ENCODE measurements at places on chromosomes 16 and 17.

DNA sequence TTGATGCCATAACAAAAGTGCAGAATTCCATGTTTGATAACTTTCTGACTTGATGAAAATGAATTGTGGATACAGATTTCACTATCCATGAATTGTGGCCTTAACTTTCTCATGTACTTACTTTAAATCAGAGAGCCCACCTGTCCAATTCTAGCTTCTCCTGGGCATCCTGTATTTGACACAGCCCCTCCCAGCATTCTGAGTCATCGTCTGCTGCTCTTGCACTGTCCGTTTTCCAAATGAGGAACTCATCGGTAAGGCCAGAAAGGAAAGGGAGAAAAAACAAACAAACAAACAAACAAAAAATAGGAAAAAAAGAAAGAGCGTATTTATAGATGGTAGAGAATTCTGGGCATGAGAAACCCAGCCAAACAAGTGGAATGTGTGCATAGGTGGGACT is 361.6 kb downstream of the WWOX start:
- H3K4me3 ChIP-seq: no peak overlapping the region
- H3K4me1 ChIP-seq: peaks cover 3% of the 10 kb centered on the region
- H3K27ac ChIP-seq: no peak overlapping the region

- no peak for DNase-seq
- no peaks in the 10 kb centered on the region for H3K4me1 ChIP-seq
- no peaks in the 10 kb centered on the region for H3K27me3 ChIP-seq
- H3K4me3 ChIP-seq: no peak overlapping the region
Measured at GRCh38 chr16:18834864-18835263, 33.5 kb upstream of the ARL6IP1 start.

DNA sequence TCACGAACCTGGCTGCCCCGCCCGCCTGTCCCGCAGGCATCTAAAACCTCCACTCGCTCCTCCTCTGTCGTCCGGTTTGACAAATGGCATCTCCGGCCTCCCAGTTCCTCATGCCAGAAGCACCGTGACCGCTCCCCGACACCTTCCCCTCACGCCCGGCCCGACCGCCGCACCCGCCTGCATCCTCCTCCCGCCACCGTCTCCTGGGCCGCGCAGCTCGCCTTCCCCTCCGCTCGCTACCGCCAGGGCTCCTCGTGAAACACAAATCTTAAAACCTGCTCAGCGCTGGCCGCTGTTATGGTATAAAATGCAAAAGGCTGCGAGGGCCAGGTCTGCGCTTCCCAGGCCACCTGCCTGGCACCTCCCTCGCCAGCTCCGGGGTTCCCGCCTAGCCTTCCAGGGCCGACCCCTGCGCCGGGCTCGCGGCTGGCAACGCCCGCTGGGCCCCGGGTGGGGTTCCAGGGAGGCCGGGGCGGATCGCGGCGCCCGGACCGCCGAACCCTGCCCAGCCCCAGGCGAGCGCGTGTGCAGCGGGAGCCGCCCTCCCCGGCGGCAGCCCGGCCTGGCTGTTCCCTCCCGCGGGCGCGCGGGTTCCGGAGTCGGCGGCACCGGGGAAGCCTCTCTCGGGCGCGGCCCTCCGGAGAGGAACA is 488 bp downstream of the SPSB3 start:
- peak overlapping the region; percentile 95 for H3K27ac ChIP-seq
- no peak for DNase-seq
- no peaks in the 10 kb centered on the region for H3K27me3 ChIP-seq
- no peaks in the 10 kb centered on the region for H3K36me3 ChIP-seq

DNA sequence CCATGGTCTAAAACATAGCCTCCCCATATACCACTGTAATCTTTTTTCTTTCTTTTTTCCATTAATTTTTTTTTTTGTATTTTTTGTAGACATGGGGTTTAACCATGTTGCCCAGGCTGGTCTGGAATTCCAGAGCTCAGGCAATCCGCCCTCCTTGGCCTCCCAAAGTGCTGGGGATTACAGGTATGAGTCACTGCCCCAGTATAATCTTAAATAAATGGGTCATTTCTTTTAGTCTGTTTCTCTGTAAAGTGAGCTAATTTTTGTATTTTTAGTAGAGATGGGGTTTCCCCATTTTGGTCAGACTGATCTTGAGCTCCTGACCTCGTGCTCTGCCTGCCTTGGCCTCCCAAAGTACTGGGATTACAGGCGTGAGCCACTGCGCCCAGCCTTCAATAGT is 5.7 kb upstream of the NME1 start:
- H3K27ac ChIP-seq: no peak overlapping the region
- DNase-seq: no peak
- H3K4me3 ChIP-seq: no peak overlapping the region
- no peaks in the 10 kb centered on the region for H3K27me3 ChIP-seq

GRCh38 chr16:55212791-55213190 is 111.2 kb upstream of the IRX6 start:
- no peak overlapping the region for H3K27ac ChIP-seq
- H3K4me1 ChIP-seq: no peaks in the 10 kb centered on the region
- no peaks in the 10 kb centered on the region for H3K36me3 ChIP-seq
- H3K4me3 ChIP-seq: no peak overlapping the region

- H3K4me3 ChIP-seq: no peak overlapping the region
- DNase-seq: no peak
- H3K36me3 ChIP-seq: no peaks in the 10 kb centered on the region
- H3K27ac ChIP-seq: no peak overlapping the region
Measured at GRCh38 chr16:88130681-88131080, 179.4 kb downstream of the BANP start.

- no peak overlapping the region for H3K4me3 ChIP-seq
- H3K27me3 ChIP-seq: no peaks in the 10 kb centered on the region
- no peaks in the 10 kb centered on the region for H3K4me1 ChIP-seq
- no peaks in the 10 kb centered on the region for H3K36me3 ChIP-seq
Measured at GRCh38 chr16:29029168-29029994, 44.5 kb downstream of the LAT start.

DNA sequence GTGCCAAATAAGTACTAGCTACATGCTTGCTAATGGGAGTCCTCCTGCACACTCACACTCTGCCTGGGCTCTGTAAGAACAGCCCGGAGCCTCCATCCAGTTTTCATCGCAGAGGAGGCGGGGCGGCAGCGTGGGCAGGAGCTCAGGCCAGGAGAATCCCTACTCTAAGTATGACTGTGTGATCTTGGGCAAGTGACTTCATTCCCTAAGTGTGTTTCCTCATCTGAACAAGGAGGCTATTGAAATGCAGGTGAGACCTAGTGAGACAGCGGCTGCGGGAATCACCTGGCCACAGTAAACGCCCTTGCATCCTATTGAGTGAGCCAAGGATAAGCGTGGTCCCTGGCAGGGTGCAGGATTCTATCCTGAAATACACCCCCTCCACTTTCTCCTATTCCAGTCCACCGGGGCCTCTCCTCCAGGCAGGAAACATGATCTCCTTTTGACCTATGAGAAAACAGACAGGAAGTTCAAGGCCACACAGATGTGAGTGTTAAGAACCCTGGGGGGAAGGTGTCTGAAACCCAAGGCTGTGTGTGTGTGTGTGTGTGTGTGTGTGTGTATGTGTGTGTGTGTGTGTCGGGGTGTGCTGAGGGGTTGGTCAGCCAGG is 5.2 kb upstream of the RAI1 start:
- no peaks in the 10 kb centered on the region for H3K27me3 ChIP-seq
- no peaks in the 10 kb centered on the region for H3K36me3 ChIP-seq
- H3K4me3 ChIP-seq: no peak overlapping the region

- DNase-seq: no peak
- no peaks in the 10 kb centered on the region for H3K36me3 ChIP-seq
- no peaks in the 10 kb centered on the region for H3K27me3 ChIP-seq
- no peak overlapping the region for H3K4me3 ChIP-seq
Measured at GRCh38 chr16:53785916-53786315, 82.0 kb downstream of the FTO start.

DNA sequence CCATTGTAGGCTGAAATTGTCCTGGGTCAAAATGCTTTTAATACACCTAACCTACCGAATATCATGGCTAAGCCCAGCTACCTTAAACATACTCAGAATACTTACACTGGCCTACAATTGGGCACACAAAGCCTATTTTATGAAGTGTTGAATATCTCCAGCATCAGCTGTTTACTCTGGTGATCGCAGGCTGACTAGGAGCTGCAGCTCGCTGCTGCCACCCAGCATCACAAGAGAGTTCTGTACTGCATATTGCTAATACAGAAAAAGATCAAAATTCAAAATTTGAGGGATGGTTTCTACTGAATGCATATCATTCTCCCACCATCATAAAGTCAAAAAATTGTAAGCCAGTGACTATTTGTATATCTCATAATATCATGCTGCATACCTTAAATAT is 55.3 kb downstream of the ULK2 start:
- no peaks in the 10 kb centered on the region for H3K4me1 ChIP-seq
- H3K27ac ChIP-seq: no peak overlapping the region
- no peak for DNase-seq
- no peak overlapping the region for H3K4me3 ChIP-seq
- H3K36me3 ChIP-seq: no peaks in the 10 kb centered on the region

- H3K27me3 ChIP-seq: no peaks in the 10 kb centered on the region
- H3K4me1 ChIP-seq: no peaks in the 10 kb centered on the region
- H3K36me3 ChIP-seq: no peaks in the 10 kb centered on the region
- no peak for DNase-seq
Measured at GRCh38 chr17:74699236-74699635, 13.5 kb downstream of the CD300LF start.

DNA sequence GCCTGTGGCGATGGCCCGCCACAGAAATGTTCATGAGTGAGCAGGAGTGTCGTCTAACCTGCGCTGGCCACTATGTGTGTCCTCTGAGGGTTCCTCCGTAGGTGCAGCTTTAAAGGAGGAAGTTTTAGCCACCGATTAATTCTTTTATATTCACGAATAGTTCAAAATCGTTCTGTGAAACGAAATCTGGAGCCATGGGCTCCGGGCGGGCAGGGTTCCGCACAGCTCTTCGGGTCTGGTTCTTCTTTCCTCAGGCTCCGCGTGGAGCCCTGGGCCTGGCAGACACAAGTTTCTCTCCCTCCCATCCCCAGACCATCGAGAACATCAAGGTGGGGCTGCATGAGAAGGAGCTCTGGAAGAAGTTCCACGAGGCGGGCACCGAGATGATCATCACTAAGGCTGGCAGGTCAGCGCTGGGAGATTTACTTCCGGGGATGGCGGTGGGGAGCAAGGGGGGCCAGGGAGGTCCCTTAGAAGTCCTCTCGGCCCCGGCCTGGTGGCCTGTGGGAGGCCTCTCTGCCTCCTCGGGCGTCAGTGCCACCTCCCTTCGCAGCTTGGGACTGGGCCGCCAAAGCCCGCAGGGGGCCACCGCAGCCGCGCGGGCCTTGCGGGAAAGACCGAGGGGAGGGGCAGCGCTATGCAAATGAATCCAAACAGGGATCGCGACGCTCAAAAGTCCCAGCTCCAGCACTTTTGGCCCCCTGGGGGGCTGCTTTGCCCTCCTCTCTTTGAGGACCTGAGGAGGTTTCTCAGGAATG is 5.2 kb downstream of the TBX4 start:
- H3K4me3 ChIP-seq: no peak overlapping the region
- H3K4me1 ChIP-seq: peaks cover 3% of the 10 kb centered on the region
- no peaks in the 10 kb centered on the region for H3K36me3 ChIP-seq
- DNase-seq: no peak
- H3K27me3 ChIP-seq: no peaks in the 10 kb centered on the region

DNA sequence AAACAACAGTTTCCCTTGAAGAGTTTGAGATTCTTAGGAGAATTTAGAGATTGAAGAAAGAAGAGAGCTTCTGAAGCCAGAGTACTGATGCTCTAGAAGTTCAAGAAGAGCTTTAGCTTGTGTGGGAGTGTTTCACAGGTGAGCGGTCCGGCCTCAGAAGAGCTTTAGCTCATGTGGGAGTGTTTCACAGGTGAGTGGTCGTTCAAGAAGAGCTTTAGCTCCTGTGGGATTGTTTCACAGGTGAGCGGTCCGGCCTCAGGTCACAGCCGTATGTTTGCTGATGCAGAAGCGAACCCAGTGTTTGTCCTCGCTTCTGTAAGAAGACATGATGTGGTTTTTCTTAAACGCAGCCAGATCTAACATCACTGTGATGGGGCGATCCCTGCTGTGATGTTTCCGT is 76.4 kb downstream of the SEC14L1 start:
- H3K4me3 ChIP-seq: no peak overlapping the region
- no peak for DNase-seq
- no peaks in the 10 kb centered on the region for H3K4me1 ChIP-seq
- H3K27ac ChIP-seq: no peak overlapping the region
- no peaks in the 10 kb centered on the region for H3K36me3 ChIP-seq
- no peaks in the 10 kb centered on the region for H3K27me3 ChIP-seq

DNA sequence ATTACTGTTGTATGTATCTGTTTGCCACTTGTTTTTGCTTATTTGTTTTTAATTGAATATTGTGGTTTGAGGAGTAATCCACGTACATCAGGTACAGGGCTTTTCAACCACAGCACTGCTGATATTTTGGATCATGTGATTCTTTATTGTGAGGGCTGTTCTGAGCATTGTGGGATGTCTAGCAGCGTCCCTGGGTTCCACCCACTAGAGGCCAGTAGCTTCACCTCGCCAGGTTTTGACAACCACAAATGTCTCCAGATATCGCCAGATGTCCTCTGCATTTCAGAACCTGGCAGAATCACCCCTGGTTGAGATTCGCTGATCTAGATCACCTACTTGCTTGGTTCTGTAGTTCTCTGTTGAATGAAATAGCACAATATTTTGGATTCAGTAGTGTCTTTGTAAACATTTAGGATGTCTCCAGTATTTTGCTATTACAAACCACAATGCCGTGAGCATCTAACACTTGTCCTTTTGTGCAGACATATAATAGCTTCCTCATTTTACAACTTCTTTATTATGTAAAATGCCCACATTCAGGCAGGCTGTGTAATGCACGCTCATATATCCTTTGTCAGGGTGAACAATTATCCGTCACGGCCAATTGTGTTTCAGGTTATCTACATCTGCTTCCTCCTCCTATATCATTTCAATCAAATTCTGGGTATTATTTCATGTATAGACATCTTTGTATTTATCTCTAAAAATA is 380.3 kb downstream of the SNX29 start:
- H3K36me3 ChIP-seq: no peaks in the 10 kb centered on the region
- no peaks in the 10 kb centered on the region for H3K4me1 ChIP-seq
- no peak for DNase-seq
- no peak overlapping the region for H3K27ac ChIP-seq

GRCh38 chr17:2029911-2030778 is at the start of gene DPH1:
TSS of gene DPH1 (plus strand) at chr17:2030153. CDS start at chr17:2030170, 17 bp downstream.
- no peaks in the 10 kb centered on the region for H3K27me3 ChIP-seq
- peak within 1 kb of the TSS; percentile 97 for H3K4me3 ChIP-seq
- no peaks in the 10 kb centered on the region for H3K36me3 ChIP-seq

GRCh38 chr17:49848019-49848473 is at the start of gene TAC4:
TSS of gene TAC4 (minus strand) at chr17:49848069. CDS start at chr17:49848017, 52 bp downstream.
- H3K4me3 ChIP-seq: no peak within 1 kb of the TSS
- H3K27me3 ChIP-seq: no peaks in the 10 kb centered on the region
- no peaks in the 10 kb centered on the region for H3K36me3 ChIP-seq
- no peak for DNase-seq
- peaks cover 12% of the 10 kb centered on the region for H3K4me1 ChIP-seq
